ENCODE measurements at places on chromosomes 2 and 18.

- no peak for DNase-seq
Measured at GRCh38 chr18:11586896-11587295, 22.5 kb upstream of the SLC35G4 start.

DNA sequence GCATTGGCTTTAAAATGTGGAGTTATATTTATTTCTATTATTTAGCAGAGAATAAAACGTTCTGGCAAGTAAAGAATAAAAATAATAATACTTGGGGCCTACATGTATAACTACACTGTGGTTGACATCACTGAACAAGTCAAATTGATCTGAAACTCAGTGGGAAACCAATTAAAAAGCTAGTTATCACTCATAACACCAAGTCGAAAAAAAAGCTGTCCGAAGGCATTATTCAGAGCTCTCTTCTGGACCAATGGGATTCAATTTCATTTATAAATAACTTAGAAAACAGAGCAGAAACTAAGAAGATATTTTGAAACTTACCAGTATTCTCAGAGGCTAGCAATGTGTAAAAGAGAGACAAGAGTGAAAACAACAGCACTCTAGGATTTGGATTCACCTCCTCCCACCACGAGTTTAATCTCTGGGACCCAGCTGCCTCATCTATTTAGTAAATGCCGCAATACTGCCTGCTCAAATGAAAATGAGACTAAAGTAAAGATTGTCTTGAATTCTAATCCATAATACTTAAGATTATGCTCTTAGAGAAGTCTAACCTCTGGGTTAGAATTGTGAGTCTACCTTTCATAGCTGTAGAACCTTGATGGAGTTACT is 128.4 kb downstream of the NBAS start:
- DNase-seq, result no peak

- peak; percentile 59 for DNase-seq
Measured at GRCh38 chr2:113156278-113157117, 17.3 kb upstream of the PSD4 start.

DNA sequence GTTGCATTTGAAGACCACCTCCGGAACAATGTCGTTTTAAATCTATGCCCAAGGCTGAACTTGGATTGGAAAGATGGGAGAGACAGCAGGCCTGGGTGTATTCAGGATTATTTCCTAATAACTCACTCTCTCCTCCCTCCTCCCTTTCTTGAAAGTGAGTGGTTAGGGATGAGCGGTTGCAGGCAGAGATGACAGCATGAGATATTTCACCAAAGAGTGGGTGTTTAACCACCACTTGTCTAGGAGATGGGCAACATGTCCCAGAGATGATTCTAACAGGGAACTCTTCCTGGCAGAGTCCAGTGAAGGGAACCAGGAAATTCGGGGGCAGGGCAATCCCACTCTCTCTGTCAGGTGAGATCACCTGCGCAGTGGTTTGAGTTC is 123.2 kb downstream of the KCTD1 start:
- DNase-seq, result no peak

- DNase-seq, result no peak
Measured at GRCh38 chr2:43135583-43135982, 90.8 kb downstream of the ZFP36L2 start.

DNA sequence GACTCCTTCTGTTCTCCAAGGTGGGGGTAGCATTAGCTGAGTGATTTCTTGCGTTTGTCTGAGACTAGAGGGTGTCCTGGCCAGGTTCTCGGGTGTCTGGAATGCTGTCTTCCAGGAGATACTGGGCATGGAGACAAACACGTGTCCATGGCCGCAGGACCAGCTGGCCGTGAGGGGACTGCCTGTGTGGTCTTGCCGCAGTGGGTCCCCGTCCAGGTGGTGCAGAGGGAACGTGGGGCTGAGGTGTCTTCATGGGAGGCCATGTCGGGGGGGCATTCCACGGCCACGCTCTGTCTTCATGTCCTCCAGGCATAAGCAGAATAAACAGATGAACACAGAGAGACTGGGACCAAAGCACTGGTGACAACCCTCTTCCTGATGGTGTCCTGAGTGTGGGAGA is 66.6 kb downstream of the SMIM21 start:
- DNase-seq, result no peak

All from NCI-H1092 treated with DMSO at 0.1 percent for 48 hours (cell line).